ENCODE measurements at places on chromosomes 12 and 14.

DNA sequence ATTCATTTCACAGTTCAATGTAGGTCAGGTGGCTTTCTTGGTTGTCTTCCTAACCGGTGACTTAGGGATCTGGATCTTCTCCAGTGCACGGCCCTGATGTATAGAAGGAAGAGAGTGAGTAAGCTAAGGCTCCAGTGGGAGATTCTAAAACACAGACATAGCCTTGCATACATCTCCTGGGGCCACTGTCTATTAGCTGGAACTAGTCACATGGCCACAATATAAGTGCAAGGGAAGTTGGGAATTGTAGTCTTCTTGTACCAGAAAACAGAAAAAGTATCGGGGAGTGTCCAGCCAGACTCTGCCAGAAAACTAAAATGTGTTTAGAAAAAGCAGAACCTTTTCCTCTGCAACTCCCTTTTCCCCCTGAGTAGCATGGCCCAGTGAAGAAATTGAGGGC is 531.6 kb downstream of the VRK1 start:
- DNase-seq, result no peak

- no peak for DNase-seq
Observed at GRCh38 chr12:123816896-123817537, 54.9 kb downstream of the DNAH10 start.

- DNase-seq, result no peak
Observed at GRCh38 chr12:138898-139534, 72.4 kb downstream of the IQSEC3 start.

DNA sequence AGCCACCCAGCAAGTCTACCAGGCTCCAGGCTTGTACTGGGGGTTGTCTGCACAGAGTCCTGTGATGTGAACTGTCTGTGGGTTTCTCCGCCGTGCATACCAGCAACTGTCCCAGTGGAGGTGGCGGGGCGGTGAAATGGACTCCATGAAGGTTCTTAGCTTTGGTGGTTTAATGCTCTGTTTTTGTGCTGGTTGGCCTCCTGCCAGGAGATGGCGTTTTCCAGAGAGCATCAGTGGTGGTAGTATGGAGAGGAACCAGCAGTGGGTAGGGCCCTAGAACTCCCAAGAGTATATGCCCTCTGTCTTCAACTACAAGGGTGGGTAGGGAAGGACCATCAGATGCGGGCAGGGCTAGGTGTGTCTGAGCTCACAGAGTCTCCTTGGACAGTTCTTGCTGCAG is 303.8 kb downstream of the TMEM121 start:
- no peak for DNase-seq

GRCh38 chr12:48969160-48969771 is 2.3 kb downstream of the WNT10B start:
- no peak for DNase-seq

GRCh38 chr12:15720295-15720694 is 68.9 kb downstream of the EPS8 start:
- peak; percentile 24 for DNase-seq

- DNase-seq, result peak; percentile 83
Observed at GRCh38 chr14:71321574-71322315, 414.5 kb downstream of the PCNX1 start.

- DNase-seq, result no peak
Observed at GRCh38 chr12:102344691-102345090, 135.7 kb downstream of the IGF1 start.

- DNase-seq, result peak; percentile 78
Observed at GRCh38 chr12:4855121-4855924, 54.4 kb upstream of the KCNA1 start.

DNA sequence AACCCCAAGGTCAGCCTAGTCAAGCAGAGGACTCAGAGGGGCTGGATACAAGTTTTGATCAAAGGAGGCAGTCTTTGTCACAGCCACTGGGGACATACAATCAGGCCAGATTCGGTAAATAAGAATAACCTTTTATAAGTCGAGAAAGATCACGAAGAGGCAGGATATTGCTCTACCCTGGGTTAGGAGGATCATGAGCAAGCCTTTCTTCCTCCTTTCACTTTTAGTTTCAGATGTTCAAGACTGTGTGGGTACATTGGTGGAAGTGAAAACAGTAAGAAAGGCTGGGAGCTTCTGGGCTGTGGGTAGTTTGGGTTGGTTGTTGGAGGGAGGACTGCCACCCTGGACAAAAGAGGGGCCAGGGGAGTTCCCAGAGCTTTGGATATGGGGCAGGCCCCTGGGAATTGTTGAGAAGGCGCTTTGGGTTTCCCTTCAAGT is 127.7 kb downstream of the SNAPC1 start:
- DNase-seq, result peak; percentile 9

DNA sequence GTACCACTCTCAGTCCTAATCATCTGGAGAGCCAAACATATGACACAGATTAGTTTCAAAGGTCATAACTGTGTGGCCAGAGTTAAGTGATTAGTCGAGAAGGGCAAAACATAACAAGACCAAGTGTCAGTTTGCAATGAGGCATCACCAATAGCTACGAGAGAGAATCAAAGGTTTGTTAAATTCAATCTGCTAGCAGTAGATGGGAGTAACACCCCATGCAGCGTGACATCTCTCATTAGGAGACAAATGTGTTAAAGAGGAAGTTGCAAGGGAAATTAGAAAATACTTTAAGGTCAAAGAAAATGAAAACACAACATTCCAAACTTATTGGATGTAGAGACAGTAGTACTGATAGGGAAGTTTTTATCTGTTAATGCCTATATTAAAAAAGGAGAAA is 135.7 kb upstream of the SYT10 start:
- DNase-seq, result no peak

DNA sequence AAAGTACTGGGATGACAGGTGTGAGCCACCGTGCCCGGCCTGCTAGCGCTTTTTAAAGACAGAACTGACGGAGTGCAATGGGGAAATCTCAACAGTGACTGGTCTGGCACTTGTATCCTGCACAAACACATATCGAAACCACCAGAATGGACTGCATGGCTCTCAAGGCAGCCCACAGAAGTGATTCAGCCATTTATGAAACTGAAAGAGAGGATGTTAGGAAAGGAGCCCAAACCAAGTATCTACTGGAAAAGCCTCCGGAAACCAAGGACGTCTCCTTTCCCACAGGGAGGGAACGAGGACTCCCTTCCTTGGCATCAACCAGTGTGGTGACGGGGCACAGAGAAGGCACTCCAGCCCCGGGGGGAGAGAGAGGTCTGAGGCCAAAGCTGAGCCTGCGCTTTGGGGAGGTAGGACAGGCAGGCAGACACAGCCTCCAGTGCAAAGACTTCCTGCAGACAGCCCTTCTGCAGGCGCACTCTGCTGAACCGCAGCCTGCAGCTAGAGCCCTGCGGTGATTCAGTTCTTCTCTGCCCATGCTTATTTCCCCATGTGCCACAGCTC is 16.5 kb downstream of the SLC15A4 start:
- DNase-seq, result no peak

DNA sequence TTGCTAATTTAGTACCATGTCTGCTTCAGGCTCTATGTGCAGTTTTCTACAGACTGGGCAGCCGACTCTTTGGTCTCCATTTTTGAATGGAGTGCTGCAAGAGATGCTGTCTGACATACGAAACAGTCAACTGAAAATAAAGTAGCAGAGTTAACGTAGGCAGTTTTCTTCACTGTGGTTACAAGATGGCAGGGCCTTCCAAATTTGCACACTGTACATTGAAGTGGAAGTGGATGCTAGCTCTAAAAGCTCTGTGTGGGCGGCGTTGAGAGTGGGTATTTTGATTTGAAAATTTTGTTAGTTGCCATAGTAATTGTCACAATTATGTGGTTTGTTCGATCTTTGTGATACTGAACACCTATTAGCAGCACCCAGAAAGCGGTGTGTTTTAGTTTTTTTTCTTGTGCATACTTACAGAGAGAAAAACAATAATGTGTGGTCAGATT is 154.9 kb upstream of the ATP2B1 start:
- DNase-seq, result no peak

GRCh38 chr14:32200368-32201192 is 1.3 kb upstream of the RNU6-7 start:
- no peak for DNase-seq

GRCh38 chr14:34164162-34164864 is 213.4 kb upstream of the EGLN3 start:
- no peak for DNase-seq

GRCh38 chr12:99910342-99910741 is 74.4 kb downstream of the ANKS1B start:
- no peak for DNase-seq

DNA sequence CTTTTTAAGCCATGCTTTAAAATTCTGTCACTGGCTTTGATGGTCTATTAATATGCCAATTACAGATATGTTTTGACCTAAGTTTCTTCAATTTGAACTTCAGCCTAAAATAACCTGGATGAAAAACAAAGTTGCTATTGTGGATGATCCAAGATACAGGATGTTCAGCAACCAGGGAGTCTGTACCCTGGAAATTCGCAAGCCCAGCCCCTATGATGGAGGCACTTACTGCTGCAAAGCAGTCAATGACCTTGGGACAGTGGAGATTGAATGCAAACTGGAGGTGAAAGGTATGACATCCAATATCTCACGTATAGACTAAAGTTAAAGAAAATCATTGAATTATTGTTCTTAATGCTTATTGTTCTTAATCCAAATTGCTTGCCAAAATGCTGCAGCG is 17.2 kb upstream of the CHPT1 start:
- DNase-seq, result no peak

DNA sequence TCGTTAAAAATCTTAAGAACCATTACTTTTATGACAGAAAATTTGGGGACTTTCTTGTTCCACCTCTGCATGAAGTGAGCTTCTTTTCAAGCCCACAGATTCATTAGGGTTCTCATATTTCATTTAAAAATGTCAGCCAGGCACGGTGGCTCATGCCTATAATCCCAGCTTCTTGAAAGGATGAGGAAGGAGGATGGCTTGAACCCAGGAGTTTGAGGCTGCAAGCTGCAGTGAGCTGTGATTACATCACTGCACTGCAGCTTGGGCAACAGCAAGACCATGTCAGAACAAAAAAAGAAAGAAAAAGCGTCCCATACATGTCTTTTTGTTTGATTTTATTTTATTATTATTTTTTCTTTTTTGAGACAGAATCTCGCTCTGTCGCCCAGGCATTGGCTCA is 43.4 kb upstream of the ATF1 start:
- no peak for DNase-seq

DNA sequence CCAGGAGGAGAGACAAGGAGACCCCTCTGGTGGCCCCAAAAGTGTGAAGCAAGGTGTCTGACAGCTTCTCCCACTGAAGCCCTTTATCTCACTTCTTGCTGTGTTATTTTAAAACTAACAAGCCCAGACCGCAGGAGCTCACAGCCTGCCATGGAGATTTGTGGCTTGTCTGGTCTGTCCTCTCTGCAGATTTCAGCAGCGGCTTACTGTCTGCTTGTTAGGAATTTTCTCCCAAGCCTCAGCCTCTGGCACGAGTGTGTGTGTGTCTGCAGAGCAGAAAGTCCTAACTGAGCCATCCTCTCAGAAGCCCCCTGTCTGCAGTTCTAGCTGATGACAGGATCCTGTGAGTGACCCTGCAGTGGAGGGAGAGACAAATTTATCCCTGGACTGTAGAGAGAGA is 87.9 kb upstream of the HSPB8 start:
- DNase-seq, result no peak

- no peak for DNase-seq
Observed at GRCh38 chr14:64711039-64711438, 6.8 kb downstream of the PLEKHG3 start.

- no peak for DNase-seq
Observed at GRCh38 chr12:62737188-62737587, 197.8 kb downstream of the PPM1H start.

DNA sequence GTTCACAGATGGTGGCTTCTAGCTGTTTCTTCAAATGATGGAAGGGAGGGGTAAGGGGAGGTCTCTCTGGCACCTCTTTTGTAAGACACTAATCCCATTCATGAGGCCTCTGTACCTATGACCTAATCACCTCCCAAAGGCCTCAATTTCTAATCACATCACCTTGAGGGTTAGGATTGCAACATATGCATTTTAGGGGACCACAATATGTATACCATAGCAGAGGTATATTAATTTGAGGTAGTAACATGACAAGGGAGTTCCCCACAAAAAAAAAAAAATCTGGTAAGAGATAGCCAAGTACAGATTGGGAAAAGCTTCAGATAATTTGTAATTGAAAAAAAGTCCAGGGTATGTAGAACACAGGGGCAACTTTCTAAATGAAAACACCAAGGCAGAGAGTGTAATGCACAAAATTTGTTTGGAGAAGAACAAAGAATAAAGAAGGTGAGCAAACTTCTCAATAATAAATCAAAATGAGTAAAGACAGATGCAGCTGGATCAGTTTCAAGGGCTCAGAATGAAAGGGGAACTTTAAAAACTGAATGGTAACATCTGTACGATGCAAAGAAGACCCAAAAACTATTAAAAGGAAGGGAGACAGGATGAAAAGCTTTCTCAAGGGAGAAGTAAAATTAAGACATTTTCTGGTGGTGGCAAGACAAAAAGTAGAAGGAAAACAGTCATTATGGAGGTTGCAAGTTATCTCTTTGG is 125.5 kb upstream of the DCN start:
- no peak for DNase-seq

- peak; percentile 42 for DNase-seq
Observed at GRCh38 chr12:51240971-51241370, 2.3 kb downstream of the DAZAP2 start.

DNA sequence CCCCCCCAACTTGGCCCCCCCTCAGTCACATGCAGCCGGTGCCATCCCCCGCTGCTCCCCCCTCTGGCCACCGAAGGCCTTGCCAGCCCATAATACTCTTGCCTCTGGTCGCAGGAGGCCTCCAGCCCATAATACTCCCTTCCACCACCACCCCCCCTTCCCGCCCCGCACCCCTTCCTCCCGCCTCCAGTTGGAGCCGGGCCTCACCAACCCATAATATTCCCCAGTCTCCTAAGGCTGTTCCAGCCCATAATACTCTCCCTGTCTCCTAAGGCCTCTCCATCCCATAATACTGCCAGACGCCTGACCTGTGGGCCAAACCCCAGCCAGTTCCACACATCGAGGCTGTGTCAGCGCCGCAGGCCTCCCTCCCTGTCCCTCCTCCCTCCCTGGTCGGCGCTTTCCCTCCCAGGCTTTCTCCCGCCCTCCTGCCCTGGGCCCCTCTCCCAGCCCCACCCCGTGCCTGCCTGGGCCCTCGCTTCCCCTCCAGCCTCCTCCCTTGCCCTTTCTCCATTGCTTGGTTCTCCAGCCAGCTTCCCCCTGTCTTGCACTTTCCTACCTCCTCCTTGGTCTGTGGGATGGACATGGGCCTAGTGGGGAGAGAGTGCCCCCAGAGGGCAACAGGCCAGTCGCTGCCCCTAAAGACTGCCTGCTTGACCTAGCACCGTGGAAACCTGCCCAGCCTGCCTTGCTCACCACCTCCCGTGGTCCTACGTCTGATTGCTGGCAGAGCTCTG is 6.8 kb upstream of the CHD4 start:
- peak; percentile 98 for DNase-seq

GRCh38 chr14:101881426-101881825 is 82.9 kb upstream of the DYNC1H1 start:
- DNase-seq, result no peak

- no peak for DNase-seq
Observed at GRCh38 chr14:75274899-75275569, 3.6 kb upstream of the FOS start.

GRCh38 chr14:77455966-77456640 is 1.3 kb downstream of the VIPAS39 start:
- DNase-seq, result no peak

Measured in M059J (cell line).